CMK (cell line): ENCODE measurements at places on chromosomes 16 and 17.

DNA sequence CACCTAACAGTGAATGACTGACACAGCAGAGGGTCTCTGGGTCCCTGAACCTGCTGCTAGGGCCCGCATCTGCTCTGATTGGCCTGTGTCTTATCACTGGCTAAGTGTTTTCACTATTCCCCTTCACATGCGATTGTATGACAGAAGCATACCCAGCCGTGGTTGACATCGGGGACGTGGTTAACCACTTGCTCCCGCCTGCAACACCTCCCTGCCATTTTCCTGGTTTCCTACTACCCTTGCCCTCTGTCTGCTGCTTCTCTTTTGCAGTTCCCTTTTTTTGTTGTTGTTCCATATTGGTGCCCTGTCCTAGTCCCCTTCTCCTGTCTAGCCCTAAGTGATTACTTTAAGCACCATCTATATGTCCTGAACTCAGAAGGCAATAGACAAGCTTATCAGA lies 177.0 kb downstream of the RGS9 start:
- DNase-seq, result no peak

DNA sequence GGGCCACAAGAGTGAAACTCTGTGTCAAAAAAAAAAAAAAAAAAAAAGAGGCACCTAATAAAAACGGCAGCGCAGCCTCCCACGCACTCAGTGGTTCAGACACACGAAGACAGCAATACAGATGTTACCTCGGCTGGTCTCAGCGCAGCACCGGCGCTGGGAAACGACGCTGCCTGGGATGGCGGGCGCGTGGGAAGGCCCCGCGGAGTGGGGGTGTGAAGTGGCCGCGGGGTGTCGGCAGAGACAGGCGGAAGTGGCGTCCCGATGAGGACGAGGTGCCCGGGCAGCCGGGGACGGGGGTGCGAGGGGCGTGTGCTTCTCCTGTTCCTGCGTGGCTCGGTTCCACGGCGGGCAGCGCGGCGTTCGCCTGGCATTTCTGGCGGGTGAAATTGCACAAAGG lies 179.4 kb downstream of the BANP start:
- no peak for DNase-seq

DNA sequence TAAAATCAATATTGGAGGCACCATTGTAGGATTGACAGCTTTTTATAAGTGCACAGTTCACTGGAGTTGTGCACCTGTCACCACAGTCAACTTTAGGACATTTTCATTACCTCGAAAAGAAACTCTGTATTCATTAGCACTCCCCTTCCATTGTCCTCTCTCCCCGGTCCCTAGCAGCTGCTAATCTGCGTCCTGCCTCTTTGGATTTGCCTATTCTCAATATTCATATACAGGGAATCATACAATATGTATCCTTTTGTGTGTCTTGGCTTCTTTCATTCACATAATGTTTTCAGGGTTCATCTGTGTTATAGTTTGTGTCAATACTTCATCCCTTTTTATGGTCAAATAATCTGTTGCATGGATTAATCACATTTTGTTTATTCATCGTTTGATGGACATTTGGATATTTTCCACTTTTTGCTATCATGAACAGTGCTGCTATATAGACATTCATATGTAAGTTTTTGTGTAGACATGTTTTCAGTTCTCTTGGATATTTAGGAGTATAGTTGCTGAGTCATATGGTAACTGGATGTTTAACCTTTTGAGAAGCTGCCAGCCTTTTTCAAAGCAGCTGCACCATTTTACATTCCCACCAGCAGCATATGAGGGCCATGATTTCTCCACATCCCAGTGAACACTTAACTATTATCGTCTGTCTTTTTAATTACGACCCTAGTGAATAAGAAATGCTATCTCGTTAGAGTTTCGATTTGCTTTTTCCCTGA lies 9.8 kb downstream of the DNAJA3 start:
- DNase-seq, result no peak

GRCh38 chr16:24348545-24349290 lies 92.6 kb downstream of the CACNG3 start:
- no peak for DNase-seq
